ENCODE measurements at places on chromosomes 11 and 22.

- no peak for DNase-seq
Observed at GRCh38 chr11:4704054-4704789, at the start of gene MMP26. Gene MMP26, plus strand, starts transcription at chr11:4704784.

DNA sequence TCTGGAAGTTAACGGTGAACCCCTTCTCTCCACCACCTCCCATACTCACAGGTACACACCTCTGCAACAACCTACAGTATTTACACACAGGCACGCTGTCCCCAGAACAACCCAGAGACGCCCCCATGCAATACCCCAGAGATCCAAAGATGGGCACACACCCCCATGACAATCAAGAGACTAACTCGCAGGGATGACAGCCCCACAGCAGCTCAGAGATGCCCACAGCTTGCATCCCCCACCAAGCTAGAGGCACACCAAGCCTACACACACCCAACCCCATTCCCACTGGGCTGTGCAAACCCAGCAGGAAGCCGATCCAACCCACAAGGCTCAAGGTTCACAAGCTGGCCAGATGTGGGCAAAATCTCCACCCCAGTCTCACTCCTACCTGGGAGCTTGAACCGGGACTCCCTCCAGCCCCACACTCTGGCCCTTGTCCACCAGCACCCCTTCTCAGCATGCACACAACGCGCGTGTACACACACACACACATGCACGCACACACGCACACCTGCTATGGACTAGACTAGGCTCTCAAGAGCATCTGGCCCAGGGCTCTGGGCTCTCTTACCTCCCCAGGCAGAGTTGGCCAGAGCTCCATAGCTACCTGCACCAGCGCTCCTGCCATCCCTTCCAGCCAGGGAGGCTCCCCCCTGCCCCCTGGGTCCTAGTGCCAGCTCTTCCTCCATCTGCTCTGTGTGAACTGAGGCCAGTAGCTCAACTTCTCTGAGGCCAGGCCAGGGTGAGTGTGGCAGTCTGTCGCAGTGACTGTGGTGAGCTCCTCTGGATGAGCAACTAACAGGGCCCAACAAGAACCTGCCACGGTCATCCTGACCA lies 11.5 kb downstream of the STARD10 start:
- peak; percentile 79 for DNase-seq

- DNase-seq: peak; percentile 70
Observed at GRCh38 chr11:73288873-73289707, 17.0 kb downstream of the P2RY6 start.

- no peak for DNase-seq
Observed at GRCh38 chr22:29145321-29146072, 60.2 kb upstream of the EMID1 start.

- DNase-seq: no peak
Observed at GRCh38 chr11:12784445-12784844, 110.2 kb downstream of the TEAD1 start.

GRCh38 chr11:111515591-111515990 lies 1.0 kb downstream of the HOATZ start:
- DNase-seq: no peak

DNA sequence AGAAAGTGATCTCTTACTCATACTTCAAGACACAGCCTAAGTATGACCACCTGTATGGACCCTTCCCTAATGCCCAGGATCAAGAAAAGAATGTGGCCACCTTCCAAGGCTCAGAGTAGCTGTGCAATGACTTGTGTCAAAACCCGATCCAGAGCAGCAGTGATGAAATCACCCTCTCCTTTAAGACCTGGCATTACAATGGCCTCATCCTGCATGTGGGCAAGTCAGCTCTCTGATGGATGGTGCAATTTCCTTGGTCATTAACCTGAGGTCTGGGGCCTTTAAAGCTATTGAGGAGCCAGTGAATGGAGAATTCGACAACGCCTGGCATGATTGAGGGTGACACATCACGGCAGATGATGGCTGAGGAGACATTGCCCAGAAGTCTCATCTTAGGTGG lies 9.1 kb upstream of the TUBA8 start:
- DNase-seq: no peak

DNA sequence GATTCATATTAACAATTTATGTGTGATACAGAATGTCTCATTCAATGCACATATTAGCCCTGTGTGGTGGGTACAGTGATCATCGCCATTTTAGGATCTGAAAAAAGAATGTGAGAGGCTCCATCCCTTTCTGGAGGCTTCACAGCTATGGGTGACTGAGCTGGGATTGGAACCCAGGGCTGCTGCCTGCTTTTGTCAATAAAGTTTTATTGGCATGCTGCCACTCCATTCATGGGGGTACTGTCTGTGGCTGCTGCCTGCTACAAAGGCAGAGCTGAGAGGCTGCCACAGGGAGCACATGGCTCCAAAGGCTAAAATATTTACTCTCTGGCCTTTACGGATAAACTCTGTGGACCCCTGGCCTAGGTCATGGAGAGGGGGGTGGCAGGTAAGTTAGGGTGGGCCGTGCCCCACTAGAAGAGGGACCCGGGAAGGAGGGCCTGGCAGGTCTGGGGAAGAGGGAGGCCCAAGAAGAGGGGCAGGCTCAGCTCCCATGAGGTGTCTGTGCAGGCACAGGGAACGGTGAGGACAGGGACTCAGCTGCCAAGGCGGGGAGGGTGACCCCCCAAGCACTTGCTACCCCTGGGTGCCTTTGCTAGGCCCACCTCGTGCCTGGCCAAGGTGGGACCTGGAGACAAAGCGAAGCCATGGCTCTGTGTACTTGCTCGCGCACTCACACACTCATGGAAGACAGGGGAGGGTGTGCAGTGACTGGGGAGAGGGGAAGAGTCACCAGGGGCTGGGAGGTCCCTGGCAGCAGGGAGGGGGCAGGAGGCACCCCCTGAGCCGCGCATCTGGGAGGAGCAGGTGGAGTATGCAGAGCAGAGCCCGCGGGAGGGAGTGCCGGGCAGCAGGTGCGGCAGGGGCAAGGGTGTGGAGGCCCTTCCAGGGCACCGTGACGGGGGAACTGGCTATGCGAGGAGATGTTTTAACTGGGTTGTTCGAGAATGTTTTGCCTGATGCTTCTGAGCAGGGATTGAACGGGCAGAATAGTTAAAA lies 335.3 kb downstream of the CTTN start:
- peak; percentile 35 for DNase-seq

DNA sequence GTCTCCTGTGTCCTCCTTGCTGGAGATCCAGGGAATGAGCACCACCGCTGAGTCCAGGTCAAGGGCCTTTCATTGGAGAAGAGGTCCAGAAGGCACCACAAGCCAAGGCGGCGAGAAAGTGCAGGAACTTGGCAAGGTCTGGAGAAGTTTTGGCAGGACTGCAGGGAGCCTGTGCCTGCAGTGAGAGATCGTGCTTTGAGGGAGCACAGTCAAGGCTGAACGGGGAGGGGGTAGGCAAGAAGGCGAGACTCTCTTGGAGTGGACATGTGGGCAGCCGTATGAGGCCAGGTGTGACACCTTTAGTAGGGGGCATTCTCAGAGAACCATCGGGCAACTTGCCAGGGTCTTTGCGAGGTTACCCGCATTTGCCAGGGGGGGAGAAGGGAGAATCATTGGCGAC lies 30.5 kb downstream of the LRRC10B start:
- DNase-seq: no peak

GRCh38 chr11:86571273-86571948 lies 101.0 kb downstream of the ME3 start:
- DNase-seq: peak; percentile 59

DNA sequence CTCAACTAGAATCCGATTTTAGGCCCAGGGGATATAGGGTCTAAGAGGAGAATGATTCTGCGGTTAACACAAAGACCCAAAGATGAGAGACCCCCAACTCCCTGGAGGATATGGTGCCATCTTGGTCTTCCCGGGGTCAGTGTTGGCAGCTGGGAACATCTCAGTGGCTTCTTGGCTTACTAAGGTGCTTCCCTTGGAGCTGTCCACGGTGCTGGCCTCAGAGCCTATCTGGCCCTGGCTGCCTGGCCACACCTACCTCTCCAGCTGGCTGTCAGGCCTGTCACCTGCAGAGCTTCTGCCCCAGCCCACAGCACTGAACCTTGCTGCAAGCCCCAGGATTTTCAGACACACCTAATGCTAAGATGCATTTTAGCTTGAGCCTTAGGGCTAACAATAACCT lies 70.7 kb upstream of the THY1 start:
- DNase-seq: peak; percentile 73

- DNase-seq: no peak
Observed at GRCh38 chr11:33040033-33040861, 875 bp downstream of the TCP11L1 start.

- DNase-seq: peak; percentile 32
Observed at GRCh38 chr11:8262552-8263108, 1.0 kb downstream of the LMO1 start.

DNA sequence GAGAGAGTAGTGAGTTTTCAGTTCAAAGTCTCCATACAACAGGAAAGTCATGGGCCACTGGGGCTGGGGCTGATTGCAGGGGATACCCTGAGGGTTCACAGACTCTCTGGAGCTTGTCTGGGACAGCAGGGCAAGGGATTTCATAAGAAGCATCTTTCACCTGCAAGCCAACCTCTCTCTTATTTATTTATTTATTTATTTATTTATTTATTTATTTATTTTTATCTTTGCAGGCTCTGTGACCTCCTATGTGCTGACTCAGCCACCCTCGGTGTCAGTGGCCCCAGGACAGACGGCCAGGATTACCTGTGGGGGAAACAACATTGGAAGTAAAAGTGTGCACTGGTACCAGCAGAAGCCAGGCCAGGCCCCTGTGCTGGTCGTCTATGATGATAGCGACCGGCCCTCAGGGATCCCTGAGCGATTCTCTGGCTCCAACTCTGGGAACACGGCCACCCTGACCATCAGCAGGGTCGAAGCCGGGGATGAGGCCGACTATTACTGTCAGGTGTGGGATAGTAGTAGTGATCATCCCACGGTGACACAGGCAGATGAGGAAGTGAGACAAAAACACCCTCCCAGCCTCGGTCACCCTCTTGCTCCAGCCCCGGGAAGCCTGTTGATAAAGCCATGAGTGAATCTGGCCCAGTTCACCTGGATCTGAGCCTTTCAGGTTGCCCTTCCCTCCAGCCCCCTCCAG lies 68.4 kb downstream of the GGTLC2 start:
- DNase-seq: no peak

- DNase-seq: no peak
Observed at GRCh38 chr22:49468487-49469198, 359.0 kb downstream of the BRD1 start.

DNA sequence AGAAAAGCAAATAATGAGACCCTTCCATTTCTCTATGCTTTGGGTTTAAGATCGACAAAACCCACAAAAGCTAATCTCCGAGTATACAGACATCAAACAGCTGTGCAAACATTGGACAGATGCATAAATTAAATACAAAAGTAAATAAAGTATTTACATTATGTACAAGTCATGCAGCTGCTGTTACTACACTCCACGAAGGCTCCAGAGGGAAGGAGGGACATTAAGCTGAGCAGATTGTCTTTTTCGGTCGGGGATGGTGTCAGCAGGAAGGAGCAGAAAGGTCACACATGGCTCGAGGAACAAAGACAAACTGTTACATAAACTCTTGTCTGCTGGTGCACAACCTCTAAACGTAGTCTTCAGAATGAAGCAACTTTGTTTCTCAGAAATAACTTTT lies 88.8 kb upstream of the BARX2 start:
- no peak for DNase-seq
